ENCODE measurements at places on chromosomes 6 and 20. TPM values are rescaled to one million over a fixed set of nuclear protein-coding genes. Genes with fewer than 3 reads are reported as not detected.

The TAGAP gene
- total RNA-seq, result 2.0 TPM

The LAMA5 gene
- 62.9 TPM for total RNA-seq

The SNX21 gene
- total RNA-seq, result 6.3 TPM

The PI16 gene
- 6.9 TPM for total RNA-seq

The KIFC1 gene
- total RNA-seq, result 0.95 TPM

The METTL24 gene
- 1.3 TPM for total RNA-seq

The HMGN4 gene
- 11.3 TPM for total RNA-seq

The SNRNP48 gene
- 8.1 TPM for total RNA-seq

The WRNIP1 gene
- total RNA-seq, result 22.7 TPM

The C20orf141 gene
- not detected for total RNA-seq

The NAPB gene
- 3.1 TPM for total RNA-seq

The HCRTR2 gene
- total RNA-seq, result not detected

The GPLD1 gene
- 0.37 TPM for total RNA-seq

The UNC93A gene
- total RNA-seq, result not detected

The VARS2 gene
- 15.7 TPM for total RNA-seq

The RAET1G gene
- not detected for total RNA-seq

The CCM2L gene
- 0.31 TPM for total RNA-seq

The NKAIN2 gene
- total RNA-seq, result 0.09 TPM

The ANKRD66 gene
- not detected for total RNA-seq

The C20orf202 gene
- total RNA-seq, result 0.18 TPM

The OR2J1 gene
- not detected for total RNA-seq

The DCDC2 gene
- total RNA-seq, result 20.6 TPM

The ZNF391 gene
- total RNA-seq, result 1.9 TPM

The ANGPT4 gene
- total RNA-seq, result not detected

The NDUFAF4 gene
- 11.2 TPM for total RNA-seq

The SGK2 gene
- total RNA-seq, result 16.8 TPM

The TRAPPC3L gene
- total RNA-seq, result not detected

The TBX18 gene
- total RNA-seq, result 0.34 TPM

The EBF4 gene
- 6.8 TPM for total RNA-seq

The ADGRF5 gene
- total RNA-seq, result 3.8 TPM

The CRISP2 gene
- total RNA-seq, result 0.19 TPM

The SLC2A10 gene
- 13.4 TPM for total RNA-seq

The EYA4 gene
- total RNA-seq, result 0.19 TPM

The ZBTB9 gene
- 3.7 TPM for total RNA-seq

The TRIM27 gene
- 28.3 TPM for total RNA-seq

The SRSF12 gene
- 0.37 TPM for total RNA-seq

The DEFB132 gene
- not detected for total RNA-seq

The GPR6 gene
- not detected for total RNA-seq

The CAGE1 gene
- not detected for total RNA-seq

The RSPO3 gene
- 0.14 TPM for total RNA-seq

The ID4 gene
- 19.4 TPM for total RNA-seq

The BYSL gene
- total RNA-seq, result 9.8 TPM

The TREML1 gene
- total RNA-seq, result 0.28 TPM
